ENCODE measurements at places on chromosomes 2 and 18.

DNA sequence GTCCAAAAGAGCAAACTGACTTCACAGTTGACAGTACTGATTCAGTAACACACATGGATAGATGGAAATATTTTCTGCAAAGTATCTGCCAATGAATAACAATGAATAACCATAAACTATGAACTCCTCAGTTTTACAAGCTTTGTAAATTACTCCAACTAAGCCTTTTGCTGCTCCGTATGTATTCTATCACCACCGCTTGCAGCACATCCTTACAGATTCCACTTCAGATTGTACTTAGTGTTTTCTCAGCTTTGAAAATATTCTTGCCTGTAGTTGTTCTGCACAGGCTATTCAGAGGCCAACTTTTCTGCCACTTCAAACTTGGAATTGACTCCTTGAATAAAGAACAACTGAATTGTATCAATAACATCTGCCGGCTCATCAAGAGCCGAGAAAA is 36.2 kb downstream of the TLK1 start:
- no peak for DNase-seq

- no peak for DNase-seq
Measured at GRCh38 chr2:102718387-102719316, 43.2 kb upstream of the TMEM182 start.

- no peak for DNase-seq
Measured at GRCh38 chr2:181070119-181070835, 89.9 kb downstream of the UBE2E3 start.

- no peak for DNase-seq
Measured at GRCh38 chr18:79624356-79625170, 55.0 kb upstream of the CTDP1 start.

GRCh38 chr2:100891906-100892642 is 72.1 kb downstream of the NPAS2 start:
- peak; percentile 87 for DNase-seq

GRCh38 chr2:222269132-222269531 is 29.7 kb downstream of the PAX3 start:
- DNase-seq, result no peak

- no peak for DNase-seq
Measured at GRCh38 chr2:80971-81736, 34.8 kb upstream of the FAM110C start.

- DNase-seq, result no peak
Measured at GRCh38 chr2:126884861-126885750, 13.6 kb upstream of the TEX51 start.

- DNase-seq, result no peak
Measured at GRCh38 chr2:143842836-143843235, 677.1 kb downstream of the ZEB2 start.

DNA sequence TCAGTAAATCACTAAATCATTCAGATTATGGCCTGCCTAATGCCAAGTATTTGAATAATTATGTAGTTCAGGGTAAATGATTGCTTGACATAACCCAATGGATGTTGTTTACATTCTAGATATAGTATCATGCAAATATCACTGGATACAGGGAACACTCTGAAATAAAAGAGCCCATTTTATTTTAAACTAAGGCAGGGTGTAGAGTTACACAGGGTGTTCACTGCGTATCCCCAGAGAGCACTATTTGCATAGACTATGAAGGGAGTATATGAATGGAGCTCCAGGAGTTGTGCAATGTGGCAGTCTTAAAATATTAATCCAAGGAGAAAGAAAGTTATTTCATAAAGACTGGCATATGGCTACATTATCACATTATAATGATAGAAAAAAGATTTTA is 701.1 kb upstream of the KLHL29 start:
- DNase-seq, result no peak

- no peak for DNase-seq
Measured at GRCh38 chr2:44680424-44680971, 261.0 kb upstream of the SIX3 start.

DNA sequence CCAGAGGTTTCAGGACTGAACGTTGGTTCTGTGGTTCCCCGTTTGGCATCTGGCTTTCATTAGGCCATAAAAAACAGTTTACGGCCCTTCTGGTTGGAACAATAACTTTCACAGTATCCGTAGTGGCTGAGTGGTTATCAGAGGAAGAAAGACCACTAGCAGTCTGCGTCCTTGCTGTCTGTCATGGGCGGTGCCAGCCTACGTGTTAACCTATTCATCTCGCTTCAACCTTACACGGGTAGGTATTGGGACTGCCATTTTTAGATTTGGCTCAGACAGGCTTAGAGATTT is 42.6 kb upstream of the ROCK2 start:
- DNase-seq, result no peak

- DNase-seq, result no peak
Measured at GRCh38 chr2:144324446-144325045, 195.4 kb downstream of the ZEB2 start.

GRCh38 chr18:45449418-45450227 is 165.7 kb upstream of the SLC14A2 start:
- no peak for DNase-seq

DNA sequence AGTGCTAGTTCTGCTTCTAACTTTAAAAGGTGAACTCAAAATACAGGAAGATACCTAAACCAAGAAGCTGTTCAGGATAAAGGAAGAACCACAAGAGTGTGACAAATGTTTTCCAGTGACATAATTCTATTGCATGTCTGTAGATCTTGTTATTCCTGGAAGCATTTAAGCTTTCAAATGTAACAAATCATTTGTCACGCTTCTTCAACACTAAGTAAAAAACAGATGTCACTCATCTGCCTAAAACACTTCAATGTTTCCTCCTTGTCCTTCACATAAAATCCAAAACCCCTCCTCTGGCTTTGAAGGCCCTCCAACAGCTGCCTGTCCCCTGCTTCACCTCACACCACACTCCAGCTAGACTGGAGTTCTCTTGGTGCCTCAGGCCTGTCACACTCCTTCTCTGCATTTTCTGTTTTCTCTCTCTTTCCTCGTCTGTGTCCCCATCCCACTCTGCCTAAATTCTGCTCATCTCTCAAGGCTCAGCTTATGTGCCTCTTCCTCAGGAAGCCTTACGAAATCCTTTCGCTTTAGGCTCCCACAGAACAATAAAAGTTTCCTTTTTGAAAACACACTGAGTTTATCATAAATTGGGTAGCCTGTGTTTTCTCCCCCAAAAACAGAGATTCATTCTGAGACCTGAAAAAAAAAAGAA is 6.4 kb upstream of the CLEC4F start:
- no peak for DNase-seq

GRCh38 chr2:176140513-176141317 is 10.6 kb upstream of the HOXD4 start:
- no peak for DNase-seq

DNA sequence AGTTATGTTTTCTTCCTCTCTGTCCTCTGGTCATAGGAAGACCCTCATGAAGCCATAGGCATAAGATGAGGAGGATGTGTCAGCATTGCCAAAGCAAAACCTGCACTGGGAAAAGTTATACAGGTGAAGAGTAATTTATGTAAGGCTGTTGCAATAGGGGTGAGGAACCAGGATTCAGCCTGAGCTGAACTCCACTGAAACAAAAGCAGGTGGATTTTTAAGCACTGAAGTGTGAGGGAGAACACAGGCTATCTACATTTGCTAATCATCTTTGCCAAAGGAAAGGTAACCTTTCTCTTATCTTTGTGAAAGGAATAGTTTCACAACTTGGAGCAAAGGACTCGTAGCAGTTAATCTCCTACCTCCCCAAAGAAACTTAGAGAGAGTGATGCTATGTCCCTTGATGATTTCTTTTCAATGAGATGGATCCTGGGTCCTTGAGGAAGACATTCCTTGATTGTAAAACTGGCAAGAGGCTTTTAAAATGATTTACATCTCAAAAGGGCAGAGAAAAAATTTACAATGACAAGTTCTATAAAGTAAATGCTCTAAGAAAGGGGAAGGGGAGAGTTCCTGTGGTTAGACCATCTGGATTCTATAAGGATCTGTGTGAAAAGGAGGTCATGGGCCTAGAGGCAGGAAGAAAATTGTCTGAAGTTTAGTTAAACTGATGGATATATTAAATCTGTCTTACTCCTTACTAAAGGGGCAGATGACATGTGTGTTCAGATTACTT is 385.4 kb upstream of the CDH7 start:
- no peak for DNase-seq

- no peak for DNase-seq
Measured at GRCh38 chr2:216873573-216873972, 13.7 kb upstream of the TNP1 start.

- peak; percentile 80 for DNase-seq
Measured at GRCh38 chr18:944440-944839, 39.8 kb downstream of the ADCYAP1 start.

DNA sequence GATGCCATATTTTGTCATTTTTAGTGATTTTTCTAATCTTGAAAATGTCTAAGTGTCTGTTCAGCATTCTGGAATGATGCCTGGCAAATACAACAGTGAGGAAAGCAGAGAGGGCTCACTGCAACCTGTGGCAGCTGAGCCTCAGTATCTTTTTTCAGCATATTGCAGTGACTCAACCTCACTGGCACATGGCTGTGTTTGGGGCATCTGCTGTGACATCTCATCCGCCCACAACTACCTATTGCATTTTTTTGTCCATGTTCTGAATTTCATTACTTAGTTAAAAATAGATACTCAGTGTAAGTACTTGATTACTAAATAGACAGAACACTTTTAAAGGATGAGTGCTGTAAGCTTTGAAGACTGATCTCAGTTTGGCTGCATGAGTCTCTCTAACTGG is 10.7 kb downstream of the BABAM2 start:
- DNase-seq, result no peak

- no peak for DNase-seq
Measured at GRCh38 chr2:65620026-65620425, 187.6 kb upstream of the SPRED2 start.

GRCh38 chr2:119753041-119753929 is 6.4 kb upstream of the PTPN4 start:
- DNase-seq, result no peak

- DNase-seq, result no peak
Measured at GRCh38 chr2:63268946-63269345, 218.3 kb downstream of the OTX1 start.

DNA sequence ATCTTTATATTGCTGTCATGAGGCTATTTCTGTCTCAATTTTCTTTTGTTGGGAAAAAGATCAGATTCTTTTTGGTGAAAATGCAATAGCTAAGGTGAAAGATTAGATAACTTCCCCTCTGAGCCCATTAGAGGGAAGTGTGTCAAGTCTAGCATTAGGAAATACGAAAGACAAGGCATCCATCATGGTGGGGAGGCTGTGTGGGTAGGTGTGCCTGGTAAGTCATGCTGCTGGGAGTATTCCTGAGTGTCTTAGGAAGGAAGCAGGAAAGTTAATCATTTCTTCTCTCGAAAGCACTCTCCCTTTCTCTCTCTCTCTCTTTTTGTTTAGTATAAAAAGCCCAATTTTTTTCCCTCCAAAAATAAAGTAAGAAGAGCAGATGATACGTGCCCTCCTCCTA is 780.2 kb upstream of the FSHR start:
- DNase-seq, result no peak

DNA sequence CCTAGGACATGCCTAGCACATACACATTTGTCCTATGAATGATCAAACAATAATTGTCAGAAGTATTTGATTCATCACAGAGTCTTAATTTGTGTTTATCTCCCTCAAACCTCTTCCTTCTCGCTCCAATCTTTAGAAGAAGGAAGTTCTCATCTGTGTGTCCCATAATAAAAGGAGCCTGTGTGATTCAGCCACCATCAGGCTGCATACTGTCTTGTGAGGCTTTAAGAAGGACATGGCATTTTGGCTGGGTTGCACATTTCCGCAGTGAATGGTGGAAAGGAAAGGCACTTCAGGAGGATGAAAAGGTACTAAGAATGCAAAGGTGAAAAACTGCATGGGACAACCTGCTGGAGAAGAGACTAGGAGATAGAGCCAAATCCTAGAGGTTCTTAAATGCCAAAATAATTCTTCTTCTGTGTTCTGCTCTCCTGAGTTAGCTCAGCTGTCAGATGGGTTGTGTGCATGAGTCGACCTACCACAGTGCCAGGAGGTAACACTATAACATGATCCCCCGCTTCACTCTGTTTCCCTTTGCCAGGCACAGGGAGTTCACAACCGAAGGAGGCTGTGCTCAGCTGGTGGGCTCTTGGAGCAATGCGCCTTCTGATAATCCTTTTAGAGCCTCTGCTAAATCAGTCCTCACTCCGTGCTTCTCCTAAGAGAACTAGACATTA is 120.1 kb downstream of the IRS1 start:
- no peak for DNase-seq

GRCh38 chr2:73822276-73822675 is 6.5 kb upstream of the STAMBP start:
- DNase-seq, result no peak

- DNase-seq, result no peak
Measured at GRCh38 chr2:120958623-120959366, 223.1 kb downstream of the GLI2 start.

DNA sequence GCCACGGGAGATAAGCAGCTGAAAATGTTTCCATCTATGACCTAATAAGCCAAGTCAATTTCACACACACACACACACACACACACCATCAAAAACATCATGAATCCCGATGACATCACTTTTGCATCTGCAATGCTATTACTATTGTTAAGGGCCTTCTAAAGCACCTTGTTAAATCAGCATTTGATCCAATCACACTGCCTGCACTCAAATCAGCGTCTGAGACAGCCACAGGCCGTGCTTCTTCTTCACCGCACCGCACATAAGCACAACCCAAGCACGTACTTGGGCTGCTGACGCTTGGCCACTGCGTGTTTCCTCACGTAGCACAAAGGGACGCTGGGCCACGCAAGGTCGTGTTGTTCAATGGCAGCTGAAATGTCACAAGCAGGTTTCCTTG is 15.8 kb upstream of the MTCL1 start:
- DNase-seq, result no peak

- no peak for DNase-seq
Measured at GRCh38 chr2:156541229-156541628, 105.0 kb downstream of the GPD2 start.

DNA sequence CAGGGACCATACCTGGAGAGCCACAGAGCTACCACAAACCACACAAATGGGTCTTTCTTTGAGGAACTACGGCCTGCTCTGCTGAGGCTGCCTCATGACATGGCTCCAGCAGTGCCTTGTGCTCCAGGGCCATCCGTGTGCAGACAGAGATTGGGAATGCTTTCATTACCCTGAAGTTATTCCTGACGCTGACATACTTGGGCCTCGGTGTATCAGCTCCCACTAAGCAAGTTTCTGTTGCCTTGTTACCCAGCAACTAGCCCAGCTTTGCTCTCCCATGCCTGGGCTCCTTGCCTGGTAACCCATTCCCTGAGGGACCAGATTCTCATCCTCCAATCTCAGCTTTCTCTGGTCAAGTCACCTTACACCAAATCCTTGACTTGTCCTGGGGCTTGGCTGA is 80.3 kb upstream of the FZD7 start:
- DNase-seq, result no peak

DNA sequence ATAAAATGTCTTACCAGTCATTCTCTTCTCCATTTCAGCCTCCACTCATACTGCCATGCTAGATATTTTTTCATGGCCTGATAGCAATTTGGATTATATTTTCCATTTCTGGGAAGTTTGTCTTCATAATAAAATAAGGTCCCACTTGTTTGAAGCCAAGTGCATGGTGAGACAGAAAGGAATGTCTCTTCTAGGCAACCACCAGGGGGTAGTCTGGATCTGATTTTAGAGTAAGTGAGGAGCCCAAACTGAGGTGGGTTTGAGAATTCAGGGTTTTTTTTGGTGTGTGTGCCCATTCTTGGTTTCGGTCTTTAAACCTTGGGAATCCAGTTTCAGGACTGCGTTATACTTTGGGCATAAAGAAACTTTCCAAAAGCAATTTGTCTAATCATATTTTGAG is 315.5 kb downstream of the RPRM start:
- no peak for DNase-seq

Measured in HS-5 (cell line).